ENCODE measurements at places on chromosomes 3 and 15.

- no peak for DNase-seq
These were observed 41.8 kb downstream of the CRYGS start for GRCh38 chr3:186502138-186502948.

GRCh38 chr3:78907367-78907766 lies 860.4 kb downstream of the ROBO1 start:
- DNase-seq = no peak

DNA sequence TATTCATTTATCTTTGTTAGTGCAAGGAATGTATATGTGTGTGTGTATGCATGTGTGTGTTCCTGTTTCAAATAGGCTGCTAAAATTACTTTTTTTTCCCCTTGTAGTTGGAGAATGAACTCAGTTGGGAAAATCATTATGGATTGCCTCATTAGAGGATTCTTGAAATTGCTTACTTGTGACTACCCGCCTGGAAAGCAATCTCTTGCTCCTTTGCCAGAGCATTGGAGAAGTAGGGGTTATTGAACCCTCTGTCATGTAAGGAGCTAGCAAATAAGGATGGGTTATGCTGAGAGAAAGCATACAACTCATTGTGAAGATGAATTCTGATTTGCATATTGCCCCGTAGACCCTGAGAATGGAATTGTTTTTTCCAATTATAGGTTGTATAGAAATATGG lies 474.5 kb downstream of the CADM2 start:
- DNase-seq = no peak

GRCh38 chr3:20480786-20481365 lies 294.9 kb upstream of the SGO1 start:
- no peak for DNase-seq

All from stimulated activated CD4-positive, alpha-beta T cell treated with anti-CD3 and anti-CD28 coated beads, Interleukin-1b, Interleukin-23, amount 100 ng/mL, for 1 hour (primary cell).